ENCODE measurements at places on chromosomes 5 and 9. TPM values are rescaled to one million over a fixed set of nuclear protein-coding genes. Genes with fewer than 3 reads are reported as not detected.

DNA sequence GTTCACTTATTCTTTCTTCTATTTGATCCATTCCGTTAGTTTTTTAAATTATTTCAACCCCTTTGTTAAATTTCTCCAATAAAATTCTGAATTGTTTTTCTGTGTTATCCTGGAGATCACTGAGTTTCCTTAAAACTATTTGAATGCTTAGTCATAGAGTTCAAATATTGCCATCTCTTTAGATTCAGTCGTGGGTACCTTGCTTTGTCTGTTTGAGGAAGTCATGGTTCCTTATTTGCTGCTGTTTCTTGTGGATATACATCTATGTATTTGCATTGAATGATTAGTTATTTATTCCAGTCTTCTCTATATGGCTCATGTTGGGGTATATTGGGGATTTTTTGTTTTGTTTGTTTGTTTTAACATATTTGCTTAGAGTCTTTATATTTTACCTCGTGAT lies 80.6 kb downstream of the HINT1 start:
- DNase-seq = no peak

DNA sequence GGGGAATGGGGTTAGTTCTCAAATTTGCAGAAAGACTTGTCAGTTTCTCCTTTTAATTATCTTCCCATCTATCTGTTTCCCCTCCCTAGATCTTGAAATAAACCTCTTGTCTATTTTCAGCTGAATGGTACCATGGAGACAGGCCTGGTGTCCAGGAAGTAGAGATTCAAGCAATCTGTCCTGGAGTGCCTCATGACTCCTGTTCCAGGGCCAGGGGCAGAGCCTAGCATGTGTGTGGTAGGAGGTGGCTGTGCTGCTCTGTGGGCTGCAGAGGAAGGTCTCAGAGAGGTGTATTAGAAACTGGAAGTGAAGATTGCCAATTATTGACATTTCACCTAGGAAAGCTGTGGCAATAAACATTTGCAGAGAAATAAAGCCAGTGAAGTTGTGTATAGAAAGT lies 175.8 kb upstream of the ATP10B start:
- no peak for DNase-seq

Gene SPINK6
- not detected for total RNA-seq

DNA sequence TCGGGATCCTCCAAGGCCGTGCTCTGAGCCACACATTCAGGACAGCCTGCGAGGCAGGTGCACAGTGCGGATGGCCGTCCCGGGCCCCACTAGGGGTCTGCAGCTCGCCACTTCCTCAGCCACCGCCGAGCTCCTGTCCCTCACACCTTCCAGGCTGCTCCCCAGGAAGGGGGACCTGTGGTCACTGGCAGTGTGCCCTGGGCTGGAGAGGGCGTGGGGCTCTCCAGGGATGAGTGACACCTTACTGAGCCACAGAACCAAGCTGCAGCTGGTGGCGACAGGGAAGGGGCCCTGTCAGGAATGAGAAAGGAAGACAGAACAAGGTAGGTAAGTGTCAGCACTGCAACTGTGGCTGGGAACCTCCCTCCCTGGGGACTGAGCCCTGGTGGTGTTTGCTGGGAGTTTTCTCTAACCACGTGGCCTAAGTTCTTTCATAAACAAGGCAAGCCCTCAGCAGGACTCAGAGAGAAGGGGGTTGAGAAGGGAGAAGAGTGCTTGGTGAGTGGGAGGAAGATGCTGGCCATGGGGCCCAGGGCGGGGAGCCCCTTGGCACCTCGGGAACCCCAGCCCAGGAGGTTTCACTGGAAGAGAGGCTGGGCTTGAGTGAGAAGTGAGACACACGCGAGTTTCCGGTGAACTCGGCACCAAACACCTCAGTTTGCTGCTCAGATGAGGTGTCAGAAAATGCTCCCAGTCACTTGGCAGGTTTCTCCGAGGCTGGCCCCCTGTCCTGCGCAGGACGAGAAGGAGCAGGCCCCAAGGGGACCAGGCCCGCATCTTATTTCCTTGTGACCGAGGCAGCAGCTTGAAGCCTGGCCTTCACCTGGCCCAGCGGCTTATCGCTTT lies 5.2 kb downstream of the IL13 start:
- DNase-seq = no peak

GRCh38 chr9:2198956-2199635 lies 183.9 kb downstream of the SMARCA2 start:
- DNase-seq = no peak

DNA sequence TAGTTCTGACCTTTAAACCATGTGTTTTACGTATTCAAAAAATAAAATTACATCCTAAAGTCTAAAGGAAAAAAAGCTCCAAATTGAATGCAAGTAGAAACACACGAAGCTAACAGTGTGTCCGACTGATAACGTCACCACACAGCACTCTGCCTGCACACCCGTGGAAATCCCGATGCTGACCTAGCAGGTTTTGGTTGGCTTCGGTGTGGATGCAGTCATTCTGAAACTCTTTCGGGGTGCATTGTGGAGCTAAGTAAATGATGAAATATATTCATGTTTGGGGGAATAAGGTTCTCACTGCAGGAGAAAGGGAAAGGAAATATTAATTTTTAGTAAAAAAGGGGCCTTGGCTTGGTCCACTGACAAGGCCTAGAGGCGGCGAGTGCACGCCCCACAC lies 2.0 kb downstream of the RASGEF1C start:
- no peak for DNase-seq

- DNase-seq = no peak
Measured at GRCh38 chr5:15702102-15702501, 202.1 kb downstream of the FBXL7 start.

- no peak for DNase-seq
Measured at GRCh38 chr5:143499480-143500114, 96.1 kb upstream of the NR3C1 start.

DNA sequence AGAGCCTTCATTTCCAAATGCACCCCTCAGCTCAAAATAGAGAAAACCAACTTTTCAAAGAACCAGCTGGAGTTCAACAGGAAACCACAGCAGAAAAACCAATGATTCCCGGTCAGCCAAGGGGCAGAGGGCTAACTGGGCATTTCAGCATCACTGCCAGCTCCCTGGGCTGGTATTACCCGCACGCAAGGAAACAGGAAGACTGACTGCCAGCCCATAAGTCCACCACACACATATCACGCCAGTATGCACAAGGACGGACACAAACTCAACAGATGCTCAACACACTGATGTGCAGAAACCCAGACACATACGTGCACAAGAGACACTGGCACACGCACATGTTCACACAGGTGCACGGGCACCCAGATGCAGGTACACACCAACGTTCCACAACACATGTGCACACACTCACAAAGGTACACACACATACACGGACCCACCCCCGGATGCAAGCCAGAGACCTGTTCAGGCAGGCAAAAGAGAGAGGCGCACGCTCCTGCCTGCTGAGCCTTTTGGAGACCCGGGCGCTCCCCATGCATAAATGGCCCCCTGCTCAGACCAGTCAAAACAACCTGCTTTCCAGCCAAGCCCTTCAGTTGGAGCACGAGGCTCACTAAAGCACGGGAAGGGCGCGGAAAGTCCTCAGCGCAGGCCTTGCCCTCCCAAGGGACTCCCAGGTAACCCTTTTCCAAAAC lies 2.1 kb downstream of the ADAMTS2 start:
- no peak for DNase-seq

DNA sequence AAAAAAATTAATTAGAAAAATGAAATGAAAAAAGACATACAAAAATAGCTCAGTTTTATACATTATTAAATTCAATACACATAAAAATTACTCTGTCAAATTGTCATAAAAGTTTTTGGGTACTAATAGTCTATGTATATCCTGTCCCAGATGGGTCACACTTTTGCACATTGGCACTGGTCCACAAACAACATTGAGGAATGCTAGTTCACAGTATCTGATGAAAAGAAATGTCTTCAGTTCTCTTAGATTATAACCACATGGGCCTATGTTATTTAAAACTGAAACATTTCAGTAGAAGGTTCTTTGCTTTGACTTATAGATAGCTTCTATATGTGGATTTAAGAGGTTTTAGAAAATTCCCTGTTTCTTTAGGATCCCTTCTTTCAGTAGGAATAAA lies 39.8 kb downstream of the LNPEP start:
- DNase-seq = no peak

Gene COL5A1
- 8.7 TPM for total RNA-seq

DNA sequence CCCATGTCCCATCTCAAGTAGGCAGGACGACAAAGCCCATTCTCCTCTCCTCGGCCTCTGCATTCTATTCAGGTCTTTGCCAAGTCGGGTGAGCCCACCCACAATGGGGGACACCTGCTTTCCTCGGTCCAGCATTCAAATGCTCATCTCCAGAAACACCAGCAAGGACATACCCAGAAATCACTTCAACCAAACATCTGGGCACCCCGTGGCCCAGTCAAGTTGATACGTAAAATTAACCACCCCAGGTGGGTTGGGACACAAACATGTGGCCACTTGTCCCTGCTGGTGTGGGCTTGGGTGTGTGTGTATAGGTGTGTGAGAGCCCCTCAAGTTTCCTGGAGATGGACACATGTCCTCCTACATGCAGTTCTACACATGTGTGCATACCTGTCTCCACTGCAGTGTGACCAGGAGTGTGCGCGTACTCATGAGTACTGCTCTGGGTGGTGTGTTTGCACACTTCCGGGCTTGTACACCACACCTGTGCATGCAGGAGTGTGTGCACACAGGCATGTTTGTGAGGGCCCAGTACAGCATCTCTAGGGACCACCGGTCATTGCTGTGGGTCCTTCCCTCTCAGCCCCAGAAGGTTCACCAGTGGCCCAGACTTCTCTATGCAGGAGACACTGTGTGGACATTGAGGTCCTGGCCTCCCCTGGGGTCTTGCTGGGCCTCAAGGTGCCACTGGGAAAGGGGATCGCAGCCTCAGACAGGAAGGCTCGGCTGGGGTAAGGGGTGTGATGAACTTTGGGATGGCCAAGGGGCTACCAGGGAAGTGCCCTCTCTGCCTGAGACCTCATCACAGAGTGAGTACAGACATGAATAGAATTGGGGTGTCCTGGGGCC lies 35.4 kb upstream of the RXRA start:
- DNase-seq = no peak

DNA sequence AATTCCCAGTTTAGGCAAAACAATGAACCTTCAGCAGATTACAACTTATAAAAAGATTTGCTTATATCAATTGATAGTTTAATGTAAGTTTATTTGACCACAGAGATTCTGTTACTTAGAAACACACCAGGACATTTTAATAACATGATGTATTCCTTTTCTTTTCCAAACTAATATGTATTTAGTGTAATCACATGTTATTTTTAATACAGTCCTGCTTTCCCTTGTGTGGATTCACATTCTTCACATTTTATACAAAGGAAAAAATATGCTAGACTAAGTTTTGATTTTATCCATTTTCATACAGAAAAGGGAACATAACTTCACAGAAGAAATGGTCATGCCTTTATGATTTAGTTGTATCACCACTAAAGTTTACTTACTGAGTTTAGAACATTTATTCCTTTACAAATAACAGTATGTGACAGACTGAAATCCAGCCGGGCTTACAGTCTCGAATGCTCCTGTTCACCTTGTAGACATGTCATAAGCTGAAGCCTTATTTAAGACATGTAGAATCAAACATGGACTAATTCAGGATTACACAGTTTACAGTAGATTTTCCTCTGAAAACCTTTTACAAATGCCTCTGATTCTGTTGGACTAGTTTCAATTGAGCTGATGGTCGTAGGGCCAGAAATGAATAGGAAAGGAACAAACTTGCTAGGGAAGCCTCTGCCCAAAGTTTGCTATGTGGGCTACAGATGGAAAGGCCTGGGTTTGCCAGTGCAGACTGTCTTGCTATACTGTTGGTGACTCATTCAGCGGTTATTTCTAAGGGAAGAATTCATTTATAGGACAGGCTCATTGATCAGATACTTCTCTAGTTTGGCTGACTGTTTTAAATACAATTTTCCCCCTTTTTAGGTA lies 6.6 kb upstream of the ASPN start:
- DNase-seq = no peak

GRCh38 chr5:83672646-83673045 lies 48.0 kb downstream of the HAPLN1 start:
- DNase-seq = no peak

DNA sequence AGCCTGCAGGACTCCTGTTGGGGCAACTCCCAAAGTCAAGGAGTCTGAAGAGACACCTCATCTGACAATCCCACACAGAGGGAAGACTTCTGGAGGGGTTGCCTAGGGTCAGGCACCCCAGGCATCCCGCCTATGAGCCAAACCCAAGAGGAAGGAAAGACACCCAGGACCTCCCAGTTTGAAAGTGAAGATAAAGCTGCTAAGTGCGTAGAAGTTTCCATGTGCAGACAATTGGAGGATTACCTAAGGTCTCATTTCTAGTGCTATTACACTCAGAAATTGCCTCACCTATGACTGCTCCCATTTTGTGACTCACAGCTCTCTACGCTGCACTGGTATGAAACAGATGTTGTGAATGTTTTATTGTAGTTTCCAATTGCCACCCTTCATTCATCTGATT lies 322.9 kb downstream of the SLIT3 start:
- no peak for DNase-seq

DNA sequence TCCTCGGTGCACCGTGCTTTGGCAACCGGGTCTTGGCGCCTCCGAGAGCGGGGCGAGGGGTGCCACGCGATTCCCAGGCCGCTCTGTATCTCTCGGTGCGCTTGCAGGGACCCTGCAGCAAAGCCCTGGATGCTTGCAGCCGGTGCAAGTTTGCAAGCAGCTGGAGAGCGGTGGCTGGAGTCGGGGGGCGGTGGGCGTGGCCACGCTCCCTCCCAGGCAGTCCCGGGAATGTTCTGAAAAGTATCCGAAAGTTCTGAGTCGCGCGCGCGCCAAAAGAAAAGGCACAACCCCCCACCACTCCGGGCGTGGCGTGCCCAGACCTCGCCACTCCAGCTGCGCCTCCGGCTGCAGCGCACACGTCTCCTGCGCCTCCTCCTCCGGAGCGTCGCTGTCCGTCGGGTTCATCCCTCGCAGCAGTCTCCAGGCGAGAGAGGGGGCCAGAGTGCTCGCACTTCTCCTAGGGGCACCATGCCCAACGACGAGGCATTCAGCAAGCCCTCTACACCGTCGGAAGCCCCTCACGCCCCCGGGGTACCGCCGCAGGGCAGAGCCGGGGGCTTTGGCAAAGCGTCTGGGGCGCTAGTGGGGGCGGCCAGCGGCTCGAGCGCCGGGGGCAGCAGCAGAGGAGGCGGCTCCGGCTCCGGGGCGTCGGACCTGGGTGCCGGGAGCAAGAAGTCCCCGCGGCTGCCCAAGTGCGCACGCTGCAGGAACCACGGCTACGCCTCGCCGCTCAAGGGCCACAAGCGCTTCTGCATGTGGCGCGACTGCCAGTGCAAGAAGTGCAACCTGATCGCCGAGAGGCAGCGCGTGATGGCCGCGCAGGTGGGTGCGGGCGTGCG lies at the start of gene DMRT1:
DMRT1 (plus strand) TSS at position 327 of the 839 bp plus-strand sequence; CDS start at position 469, 142 bp downstream.
- DNase-seq = no peak
